T-helper 17 cell (primary cell): ENCODE measurements at places on chromosomes 5 and 9. TPM values are rescaled to one million over a fixed set of nuclear protein-coding genes. Genes with fewer than 3 reads are reported as not detected.

DNA sequence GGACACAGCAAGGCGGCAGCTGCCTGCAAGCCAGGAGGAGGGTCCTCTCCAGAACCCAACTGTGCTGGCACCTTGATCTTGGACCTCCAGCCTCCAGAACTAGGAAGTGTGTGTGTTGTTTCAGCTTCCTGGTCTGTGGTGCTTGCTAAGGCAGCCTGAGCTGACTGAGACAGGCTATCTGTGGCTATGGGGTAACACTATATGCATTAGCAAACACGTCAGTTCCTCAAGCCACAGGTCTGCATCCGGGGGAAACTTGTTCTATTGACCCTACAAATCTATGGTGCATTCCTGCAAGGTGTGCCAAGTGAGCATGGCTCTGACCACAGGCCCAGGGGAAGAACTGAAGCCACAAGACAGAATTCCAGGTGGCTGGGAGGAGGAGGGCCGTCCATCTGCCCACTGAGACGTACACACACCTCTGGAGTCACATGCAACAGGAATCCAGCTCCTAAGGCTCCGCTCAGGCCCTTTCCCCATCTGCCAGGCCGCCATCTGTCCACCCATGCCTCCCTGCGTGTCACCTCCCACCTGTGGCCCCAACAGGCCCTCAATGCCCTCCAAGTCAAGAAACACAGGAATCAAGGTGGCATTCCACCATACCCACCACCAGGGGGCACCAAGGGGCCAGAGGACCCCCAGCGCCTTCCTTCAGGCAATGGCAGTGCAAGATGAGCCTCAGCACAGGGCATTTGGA, 174.9 kb downstream of the ROR2 start:
- DNase-seq, result no peak
- no peak overlapping the region for H3K4me3 ChIP-seq
- peaks cover 59% of the 10 kb centered on the region for H3K27me3 ChIP-seq
- H3K27ac ChIP-seq, result no peak overlapping the region
- peaks cover 10% of the 10 kb centered on the region for H3K4me1 ChIP-seq
- peaks cover 8% of the 10 kb centered on the region for H3K36me3 ChIP-seq

S1PR3 gene
- 0.05 TPM for total RNA-seq

DIPK1B gene
- total RNA-seq, result 3.2 TPM

DNA sequence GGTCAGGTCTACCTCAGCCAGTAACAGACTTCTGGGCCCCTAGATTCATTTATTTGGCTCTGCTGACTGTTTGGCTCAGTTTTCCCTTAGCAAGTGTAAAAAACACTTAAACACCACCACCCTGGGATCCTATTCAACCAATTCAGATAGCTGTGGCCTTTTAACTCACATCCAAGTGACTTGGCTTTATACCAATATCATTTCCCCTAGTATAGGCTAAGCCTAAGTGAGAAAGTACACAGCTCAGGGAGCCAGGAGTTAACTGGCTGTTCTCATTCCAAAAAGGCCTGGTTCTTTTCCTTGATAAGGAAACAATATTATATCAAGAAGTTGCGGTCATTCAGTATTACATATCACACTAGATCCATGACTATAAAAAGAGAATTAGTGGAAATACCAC, 163.5 kb downstream of the ARL15 start:
- no peaks in the 10 kb centered on the region for H3K27me3 ChIP-seq
- no peak for DNase-seq
- no peak overlapping the region for H3K4me3 ChIP-seq
- peaks cover 5% of the 10 kb centered on the region for H3K36me3 ChIP-seq

DNA sequence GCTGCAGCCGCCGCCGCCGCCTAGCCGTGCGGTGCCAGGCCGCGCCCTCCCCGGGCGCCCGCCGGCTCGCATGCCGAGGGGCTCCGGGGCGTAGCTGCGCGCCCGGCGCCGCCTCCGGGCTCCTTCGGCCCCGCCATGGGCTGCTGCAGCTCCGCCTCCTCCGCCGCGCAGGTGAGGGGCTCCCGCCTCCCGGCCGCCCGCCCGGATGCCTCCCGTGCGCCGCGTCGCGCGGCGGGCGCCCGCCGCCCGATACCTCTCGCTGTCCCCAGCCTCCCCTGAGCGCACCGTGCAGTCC, 230 bp downstream of the SLC44A1 start:
- H3K4me3 ChIP-seq, result peak overlapping the region; percentile 95
- DNase-seq, result no peak
- H3K27ac ChIP-seq, result peak overlapping the region; percentile 92
- H3K36me3 ChIP-seq, result no peaks in the 10 kb centered on the region
- H3K27me3 ChIP-seq, result peaks cover 22% of the 10 kb centered on the region

DNA sequence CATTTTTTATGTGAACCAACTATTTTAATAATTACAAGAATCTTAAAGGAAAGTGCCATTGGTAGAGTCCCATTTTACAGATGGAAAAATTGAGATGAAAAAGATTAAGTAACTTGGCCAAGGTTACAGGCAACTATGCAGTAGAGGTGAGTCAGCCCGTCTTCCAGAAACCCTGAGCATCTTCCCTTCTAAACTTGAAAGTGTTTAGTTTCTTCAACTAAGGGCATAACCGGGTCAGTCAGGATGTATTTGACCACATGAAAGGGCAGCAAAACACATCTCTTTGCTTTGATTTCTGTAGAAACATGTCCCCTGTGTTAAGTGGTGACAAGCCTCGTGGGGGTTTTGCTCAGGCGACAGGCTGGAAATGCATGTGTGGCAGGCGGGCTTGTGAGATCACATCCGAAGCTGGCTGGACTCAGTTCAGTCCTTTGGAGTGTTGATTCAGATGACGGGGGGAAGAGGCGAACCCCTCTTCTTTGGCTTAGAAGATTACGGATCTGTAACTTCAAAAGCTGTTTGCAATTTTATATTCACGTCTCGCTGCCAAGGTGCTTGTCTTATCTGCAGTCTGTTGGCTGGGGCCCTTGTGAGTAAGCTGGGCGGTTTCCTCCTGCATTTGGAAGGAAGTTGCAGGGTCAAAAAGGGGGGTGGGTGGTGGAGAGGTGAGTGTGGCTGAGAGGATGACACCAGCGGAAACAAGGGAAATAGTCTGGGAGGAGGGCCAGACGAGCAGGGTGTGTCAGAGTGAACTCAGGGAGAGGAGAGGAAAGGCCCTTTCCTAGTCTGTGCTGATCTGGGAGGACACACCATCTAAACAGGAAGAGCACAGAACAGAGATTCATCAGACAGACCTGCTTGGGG, 78.9 kb upstream of the RPS23 start:
- peak overlapping the region; percentile 97 for H3K27ac ChIP-seq
- H3K36me3 ChIP-seq, result no peaks in the 10 kb centered on the region
- peak; percentile 47 for DNase-seq
- no peaks in the 10 kb centered on the region for H3K27me3 ChIP-seq

FOXD4L4 gene
- 0.15 TPM for total RNA-seq

SNX30 gene
- total RNA-seq, result 9.3 TPM

DNA sequence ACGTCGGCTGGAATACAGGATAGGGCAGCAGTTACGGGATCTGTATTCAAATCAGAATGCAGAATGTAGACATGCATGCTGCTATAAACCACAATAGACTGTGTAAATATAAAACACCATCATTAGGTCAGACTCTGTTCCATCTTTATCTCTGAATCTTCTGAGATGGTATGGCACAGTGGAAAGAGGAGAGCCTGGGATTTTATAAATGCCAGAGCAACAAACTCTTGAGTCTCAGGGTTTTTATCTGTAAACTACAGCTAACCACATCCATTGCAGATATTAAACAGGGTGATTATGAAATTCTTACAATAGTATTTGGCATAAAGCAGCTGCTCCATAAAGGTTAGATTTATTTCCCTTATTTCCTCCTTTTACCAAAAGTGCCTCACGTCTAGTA, 108.7 kb downstream of the ZDHHC21 start:
- H3K4me3 ChIP-seq, result no peak overlapping the region
- H3K27me3 ChIP-seq, result no peaks in the 10 kb centered on the region
- DNase-seq, result no peak
- peaks cover 8% of the 10 kb centered on the region for H3K4me1 ChIP-seq
- no peaks in the 10 kb centered on the region for H3K36me3 ChIP-seq
- H3K27ac ChIP-seq, result no peak overlapping the region

ITK gene
- 319 TPM for total RNA-seq

SPATA31A3 gene
- total RNA-seq, result not detected

CD74 gene
- total RNA-seq, result 477 TPM
